T-helper 9 cell (primary cell): ENCODE measurements at places on chromosomes 6 and 20.

GRCh38 chr6:111973118-111973761, 80.7 kb upstream of the CCN6 start:
- peak; percentile 47 for DNase-seq

DNA sequence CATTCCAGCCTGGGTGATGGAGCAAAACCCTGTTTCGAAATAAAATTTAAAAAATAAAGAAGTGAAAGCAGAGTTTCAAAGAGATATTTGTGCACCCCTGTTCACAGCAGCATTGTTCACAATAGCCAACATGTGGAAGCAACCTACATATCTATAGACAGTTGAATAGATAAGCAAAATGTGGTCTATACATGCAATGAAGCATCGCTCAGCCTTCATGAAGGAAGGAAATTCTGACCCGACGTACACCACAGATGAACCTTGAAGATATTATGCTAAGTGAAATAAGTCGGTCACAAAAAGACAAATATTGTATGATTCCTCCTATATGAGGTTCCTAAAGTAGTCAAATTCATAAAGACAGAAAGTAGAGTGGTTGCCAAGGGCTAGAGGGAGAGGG, 6.5 kb upstream of the NCOA6 start:
- no peak for DNase-seq

DNA sequence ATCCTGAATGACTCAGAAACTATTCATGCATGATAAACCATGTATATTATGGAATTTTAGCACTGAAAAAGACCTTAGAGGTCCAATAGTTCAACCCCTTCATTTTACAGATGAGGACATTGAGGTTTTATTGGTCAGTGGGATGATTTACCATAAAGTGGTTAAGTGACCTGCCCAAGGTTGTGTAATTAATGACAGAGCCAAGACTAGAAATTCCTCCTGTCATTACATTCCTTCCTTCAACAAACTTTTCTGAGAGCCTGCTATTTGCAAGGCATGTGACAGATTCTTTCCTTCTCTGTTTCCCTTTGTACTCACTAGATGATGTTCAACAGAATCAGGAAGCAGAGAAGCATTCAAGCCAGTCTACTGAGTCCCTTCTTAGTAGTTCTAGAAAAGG, 170.7 kb upstream of the KCNK16 start:
- no peak for DNase-seq

DNA sequence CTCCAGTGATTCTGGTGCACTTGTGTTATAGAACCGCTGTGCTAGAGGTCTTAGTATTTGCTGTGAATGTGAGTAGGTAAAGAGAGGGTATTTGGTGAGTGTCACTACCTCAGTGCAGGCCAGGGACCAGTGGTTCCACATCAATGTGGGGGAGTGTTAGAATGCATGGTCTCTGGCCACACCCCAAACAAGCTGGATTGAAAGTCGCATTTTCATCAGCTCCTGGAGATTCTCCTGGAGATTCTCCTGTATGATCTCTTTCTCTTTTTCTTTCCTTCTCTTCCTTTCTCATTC, 26.8 kb upstream of the BCAS1 start:
- no peak for DNase-seq

DNA sequence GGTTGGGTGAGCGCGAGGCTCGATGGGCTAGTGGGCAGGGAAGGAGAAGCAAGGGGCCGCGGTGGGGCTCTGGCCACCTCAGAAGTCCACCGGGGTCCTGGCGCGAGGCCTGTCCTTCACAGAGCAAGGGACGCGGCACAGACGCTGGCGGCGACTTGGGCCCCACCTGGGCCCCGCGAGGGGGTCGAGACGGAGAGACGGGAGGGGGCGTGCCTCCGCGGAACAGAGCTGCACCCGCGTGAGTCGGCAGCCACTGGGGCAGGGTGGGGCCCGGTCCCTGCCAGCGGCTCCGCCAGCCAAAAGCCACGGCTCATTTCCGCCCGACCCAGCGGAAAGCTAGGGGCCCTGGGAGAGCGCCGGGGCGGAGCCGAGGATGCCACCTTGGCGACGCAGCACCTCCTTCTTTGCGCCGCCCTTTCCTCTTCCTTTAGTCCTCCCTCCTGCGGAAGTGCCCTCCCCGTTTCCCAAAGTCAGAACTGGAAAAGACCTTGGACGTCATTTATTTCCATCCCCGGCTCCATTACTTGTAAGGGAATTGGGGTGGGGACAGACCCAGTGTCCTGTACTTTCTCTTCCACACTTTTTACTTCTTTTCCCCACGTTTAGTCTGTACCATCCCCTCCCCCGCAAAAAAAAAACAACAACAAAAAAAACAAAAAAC, at the start of gene CUL7:
TSS of gene CUL7 (minus strand) at position 307 of the 661 bp plus-strand sequence. CDS start 1,063 bp downstream, outside the sequence.
- DNase-seq: peak; percentile 80

DNA sequence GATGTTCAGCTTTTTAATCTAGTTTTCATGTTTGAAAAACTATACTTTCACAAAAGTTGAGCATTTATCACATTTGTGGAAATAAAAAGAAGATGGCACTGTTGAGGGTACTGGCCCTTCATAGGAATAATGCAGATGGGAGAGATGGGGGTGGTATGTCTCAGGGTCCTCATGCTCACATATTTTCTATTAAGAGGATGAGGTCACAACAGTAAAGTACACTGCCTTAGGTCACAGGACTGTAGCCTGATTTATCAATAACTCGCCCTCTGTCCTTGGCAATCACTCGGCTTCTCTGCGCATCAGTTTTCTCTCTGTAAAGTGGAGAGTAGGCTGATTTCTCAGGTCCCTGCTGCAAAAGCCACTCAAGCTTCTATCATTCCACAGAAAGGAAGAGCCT, 55.9 kb downstream of the PPP1R3G start:
- no peak for DNase-seq

- DNase-seq: no peak
Observed at GRCh38 chr6:161443848-161444247, 170.0 kb upstream of the AGPAT4 start.

DNA sequence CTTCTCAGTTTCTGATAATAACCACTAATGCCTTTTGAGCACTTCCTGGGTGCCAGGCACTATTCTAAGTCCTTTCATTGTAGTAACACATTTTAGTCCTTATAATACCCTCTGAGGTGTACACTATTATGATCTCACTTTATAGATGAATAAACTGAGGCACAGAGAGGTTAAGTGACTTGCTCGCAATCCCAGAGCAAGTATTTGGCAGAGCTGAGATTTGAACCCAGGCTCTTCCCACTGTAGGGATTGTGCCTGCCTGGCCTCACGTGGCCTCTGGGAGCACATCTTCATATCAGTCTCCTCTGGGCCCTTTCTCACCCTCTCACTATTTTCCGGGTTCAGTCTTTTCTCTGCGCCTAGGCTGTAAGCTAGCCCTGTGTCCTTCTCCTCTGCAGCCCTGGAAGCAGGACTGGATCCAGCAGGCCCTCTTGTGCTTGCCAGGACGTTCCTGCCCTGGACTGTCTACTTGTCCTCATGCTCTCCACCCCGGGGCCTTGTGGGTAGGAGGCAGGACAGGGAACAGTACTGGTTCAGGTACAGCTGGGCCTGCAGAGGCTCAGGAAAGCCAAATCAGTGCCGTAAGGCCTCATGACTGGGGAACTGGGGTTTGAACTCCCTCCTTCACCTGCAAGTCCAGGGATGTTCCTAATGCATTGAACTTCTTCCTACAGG, 139.6 kb downstream of the VEGFA start:
- DNase-seq: no peak

- DNase-seq: no peak
Observed at GRCh38 chr6:14317387-14317970, 199.9 kb downstream of the CD83 start.

- DNase-seq: no peak
Observed at GRCh38 chr6:141359953-141360352, 772.8 kb upstream of the GJE1 start.

DNA sequence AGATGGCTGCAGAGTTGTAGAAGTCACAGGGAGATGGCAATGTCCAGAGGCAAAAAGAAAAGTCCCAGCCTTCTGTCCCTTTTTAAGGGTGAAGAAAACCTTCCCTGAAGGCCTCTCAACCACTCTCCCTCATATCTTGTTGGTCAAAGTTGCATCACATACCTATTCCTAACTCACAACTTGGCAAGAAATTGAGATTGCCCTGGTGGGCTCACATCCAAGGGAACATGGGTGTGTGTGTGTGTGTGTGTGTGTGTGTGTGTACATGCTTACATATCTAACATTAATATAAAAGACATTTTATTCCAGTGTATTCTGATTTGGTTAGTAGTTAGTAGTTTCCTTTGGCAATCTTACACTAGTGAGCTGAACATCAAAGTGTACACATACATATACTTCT, 144.3 kb upstream of the SALL4 start:
- DNase-seq: no peak

- DNase-seq: no peak
Observed at GRCh38 chr20:26135325-26136110, 438.9 kb upstream of the ZNF337 start.

- DNase-seq: no peak
Observed at GRCh38 chr20:18738055-18738454, 75.5 kb upstream of the SCP2D1 start.

- DNase-seq: no peak
Observed at GRCh38 chr6:14274546-14275492, 157.2 kb downstream of the CD83 start.

DNA sequence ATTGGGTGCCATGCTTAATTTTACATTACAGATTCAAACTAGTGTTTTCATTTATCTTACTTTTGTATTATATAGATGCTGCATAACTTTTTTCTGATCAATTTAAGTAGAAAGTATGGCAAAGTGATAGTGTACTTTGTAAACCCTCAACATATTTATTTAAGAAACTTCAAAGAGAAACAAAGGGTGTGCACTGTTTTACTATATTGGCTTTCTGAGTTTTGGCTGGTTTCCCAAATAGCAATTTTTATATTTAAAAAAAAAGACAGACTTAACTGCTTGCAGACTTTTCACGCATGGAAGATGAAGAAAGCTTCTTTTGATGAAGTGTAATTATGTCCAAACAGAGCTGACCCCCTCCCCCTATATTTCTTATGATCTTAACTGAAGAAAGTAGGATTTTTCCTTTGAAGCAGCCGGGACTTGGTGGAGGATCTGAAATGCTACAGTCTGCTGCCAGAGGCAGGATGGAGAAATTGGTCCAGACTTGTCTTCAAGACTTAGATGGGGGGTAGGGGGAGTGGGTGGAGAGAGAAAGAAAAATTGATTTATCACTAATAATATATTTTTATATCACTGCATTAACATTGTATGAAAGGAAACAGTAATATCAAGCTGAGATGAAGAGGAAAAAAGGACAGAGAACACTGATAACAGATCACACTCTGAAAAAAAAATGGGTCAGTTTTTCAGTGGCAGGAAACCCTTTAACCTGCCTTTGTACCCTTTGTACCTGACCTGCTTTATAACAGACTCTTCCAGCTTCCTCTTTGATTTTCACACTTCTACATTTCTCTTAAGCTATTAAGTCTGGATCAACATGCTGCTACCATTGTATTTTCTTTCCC, 56.0 kb upstream of the SUPT3H start:
- no peak for DNase-seq

GRCh38 chr6:168167431-168168315, 88.7 kb upstream of the FRMD1 start:
- no peak for DNase-seq

DNA sequence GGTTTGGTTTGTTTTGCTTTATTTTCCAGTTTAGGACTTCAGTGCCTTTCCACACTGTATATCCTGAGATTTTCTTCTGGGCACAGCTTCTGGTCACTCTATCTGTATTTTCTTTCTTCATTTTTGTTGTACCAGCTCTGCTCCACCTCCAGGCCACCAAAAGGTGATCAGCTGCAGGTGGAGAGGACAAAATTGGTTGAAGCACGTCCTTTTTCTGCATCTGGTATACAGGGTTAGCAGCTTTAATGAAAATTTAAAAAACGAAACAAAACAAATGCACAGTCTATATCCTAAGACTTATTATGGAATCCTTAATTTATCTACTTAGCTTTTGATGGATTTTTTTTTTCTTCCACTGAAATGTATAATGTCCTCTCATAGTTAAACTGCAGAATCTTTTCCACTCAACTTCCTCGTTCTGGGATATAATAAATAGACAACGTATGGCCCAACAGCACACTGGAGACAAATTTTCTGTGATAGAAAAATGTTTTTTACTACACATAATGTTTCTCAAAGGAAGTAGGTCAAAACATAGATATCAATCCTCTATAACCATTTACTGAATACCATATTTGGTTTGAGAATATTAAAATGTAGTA, 10.7 kb upstream of the SOBP start:
- DNase-seq: no peak

GRCh38 chr6:129115471-129115870, 232.5 kb downstream of the LAMA2 start:
- DNase-seq: no peak

DNA sequence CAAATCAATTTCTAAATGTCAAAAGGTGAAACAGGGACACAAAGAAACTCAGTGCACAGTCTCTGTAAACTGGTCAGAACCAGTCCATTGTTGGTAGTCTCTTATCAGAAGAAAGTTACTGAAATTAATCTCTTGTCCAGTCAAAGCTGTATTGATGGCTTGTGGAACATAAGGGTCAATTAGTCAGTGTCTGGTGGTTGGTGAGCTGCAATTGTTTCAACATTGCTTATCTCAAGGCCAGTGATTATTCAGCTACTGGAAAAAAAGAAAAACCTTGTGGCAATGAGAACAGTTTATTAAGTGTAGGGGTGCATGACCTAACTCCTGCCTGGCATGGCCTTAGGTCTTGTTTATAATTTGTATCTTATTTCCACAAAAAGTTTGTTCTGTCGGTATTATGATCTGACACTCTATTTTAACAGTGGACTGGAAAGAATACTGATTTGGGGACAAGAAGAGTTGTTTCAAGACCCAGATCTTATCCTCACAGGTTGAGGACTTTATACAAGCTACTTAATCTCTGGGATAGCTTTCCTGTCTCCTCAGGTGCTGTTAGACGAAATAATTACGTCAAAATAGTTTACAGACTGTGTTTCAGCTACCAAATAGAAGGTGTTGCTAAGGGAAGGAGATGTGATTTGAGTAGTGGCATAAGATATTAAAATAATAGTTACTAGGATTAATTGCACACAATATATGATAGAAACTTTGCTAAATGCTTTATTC, 520.0 kb upstream of the IRAK1BP1 start:
- no peak for DNase-seq

- DNase-seq: no peak
Observed at GRCh38 chr6:26354162-26354561, 10.8 kb upstream of the BTN3A2 start.

- no peak for DNase-seq
Observed at GRCh38 chr20:50379049-50379990, 130.9 kb upstream of the PTPN1 start.

- no peak for DNase-seq
Observed at GRCh38 chr6:8277769-8278168, 157.6 kb downstream of the SLC35B3 start.

DNA sequence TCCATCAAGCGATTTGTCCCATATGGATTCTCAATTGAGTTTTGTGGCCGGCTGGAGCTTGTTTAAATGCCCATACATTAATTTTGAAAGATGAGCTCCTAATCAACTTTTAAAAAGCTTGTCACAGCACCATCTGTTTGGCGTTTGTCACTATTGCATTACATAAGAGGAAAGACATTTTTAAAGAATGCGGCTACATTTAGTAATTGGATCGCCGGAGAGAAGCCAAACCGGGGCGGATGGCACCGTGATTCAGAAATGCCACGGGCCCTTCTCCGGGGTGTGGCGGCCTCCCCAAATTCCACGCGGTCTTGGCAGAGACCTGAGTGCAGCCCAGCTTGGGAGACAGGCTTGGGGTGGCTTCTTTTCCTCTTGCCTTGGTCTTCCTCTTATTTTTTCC, 67.7 kb upstream of the ZNFX1 start:
- DNase-seq: no peak
